ENCODE measurements at places on chromosomes 2 and 18.
A peak's percentile ranks its signal among the peaks of the same experiment; 100 is the strongest.

GRCh38 chr18:3758531-3758930 is 308.6 kb downstream of the TGIF1 start:
- no peak for DNase-seq

GRCh38 chr2:12435430-12436222 is 281.1 kb upstream of the TRIB2 start:
- no peak for DNase-seq

DNA sequence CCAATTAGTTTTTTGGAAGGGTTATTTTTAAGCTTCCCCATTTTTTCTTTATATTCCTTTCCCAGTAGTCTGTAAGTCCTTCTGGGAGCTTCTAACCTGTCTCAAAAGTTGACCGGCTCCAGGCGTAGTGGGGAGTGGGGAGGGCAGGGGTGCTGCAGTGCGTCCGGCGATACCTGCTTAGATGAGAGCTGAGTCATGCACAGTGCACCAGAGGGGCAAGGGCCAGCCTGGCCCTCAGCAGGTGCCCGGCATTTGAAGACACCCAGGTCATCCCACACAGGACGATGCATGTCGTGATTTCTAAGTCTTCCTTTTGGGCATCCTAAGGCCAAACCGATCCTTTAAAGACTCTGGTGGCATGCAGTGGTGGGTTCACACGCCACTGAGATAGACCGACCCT is 73.4 kb downstream of the TPO start:
- no peak for DNase-seq

- no peak for DNase-seq
Measured at GRCh38 chr2:180405520-180405919, 398.4 kb upstream of the CWC22 start.

- no peak for DNase-seq
Measured at GRCh38 chr2:25269233-25269632, 72.5 kb downstream of the DNMT3A start.

GRCh38 chr2:197265924-197266323 is 44.7 kb downstream of the ANKRD44 start:
- DNase-seq, result no peak

- DNase-seq, result no peak
Measured at GRCh38 chr2:58054264-58054663, 7.7 kb downstream of the VRK2 start.

GRCh38 chr2:9815844-9816279 is 27.4 kb upstream of the TAF1B start:
- DNase-seq, result no peak

GRCh38 chr2:234422273-234422732 is 74.6 kb downstream of the ARL4C start:
- no peak for DNase-seq

DNA sequence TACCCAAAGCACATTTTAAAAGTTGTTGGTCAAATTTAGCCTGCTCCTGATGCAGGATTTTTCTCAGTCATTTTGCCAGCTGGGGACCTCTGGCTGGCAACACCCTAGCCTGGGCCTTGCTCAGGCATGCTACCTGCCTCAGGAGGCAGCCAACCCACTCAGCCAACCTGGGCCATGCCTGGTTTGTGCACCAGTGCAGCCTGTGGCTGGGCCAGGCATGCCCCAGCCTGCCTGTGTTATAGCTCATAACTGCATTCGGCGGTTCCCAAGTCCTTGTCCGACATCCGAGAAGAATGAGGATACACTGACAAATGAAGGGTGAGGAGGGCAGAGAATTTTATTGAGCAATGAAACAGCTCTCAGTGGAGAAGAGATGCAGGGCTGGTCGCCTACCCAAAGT is 608.0 kb downstream of the SUCLG1 start:
- DNase-seq, result no peak

- no peak for DNase-seq
Measured at GRCh38 chr2:201881741-201882140, 75.4 kb downstream of the CDK15 start.

GRCh38 chr18:49500201-49500921 is 13.3 kb upstream of the C18orf32 start:
- DNase-seq, result peak; percentile 80

DNA sequence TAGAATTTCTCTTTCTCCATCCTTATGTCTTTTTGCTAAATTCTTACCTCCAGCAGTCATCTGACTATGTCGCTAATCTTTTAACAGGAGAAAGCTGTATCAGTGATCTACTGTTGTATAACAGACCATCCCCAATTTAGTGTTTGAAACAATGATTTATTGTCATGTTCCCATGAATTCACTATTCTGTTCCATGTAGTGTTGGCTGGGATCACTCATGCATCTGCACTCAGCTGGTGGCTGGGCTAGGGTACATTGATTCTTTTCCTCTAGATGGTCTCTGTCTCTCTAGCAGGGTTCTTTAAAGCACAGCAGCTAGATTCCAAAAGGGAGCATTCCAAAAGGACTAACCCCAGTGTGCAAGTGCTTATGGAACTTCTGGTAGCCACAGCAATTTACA is 184.2 kb upstream of the FANCL start:
- no peak for DNase-seq

DNA sequence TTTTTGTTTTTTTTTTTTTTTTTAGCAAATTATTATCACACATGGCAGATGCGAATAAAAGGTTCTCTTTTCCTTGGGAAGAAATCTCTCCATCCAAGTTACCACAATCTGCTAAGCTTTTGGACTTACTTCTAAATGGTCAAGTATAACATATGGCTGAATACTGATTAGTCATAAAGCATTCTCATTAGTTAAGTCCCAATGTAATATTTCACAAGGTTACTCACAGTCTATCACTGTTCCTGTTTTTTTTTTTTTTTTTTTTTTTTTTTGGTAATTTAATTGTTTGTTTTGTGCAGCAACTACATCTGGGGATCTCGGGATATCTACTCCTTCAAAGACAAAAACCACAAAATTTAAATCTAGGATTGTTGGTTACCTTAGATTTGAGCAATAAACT is 771.7 kb downstream of the CPS1 start:
- DNase-seq, result no peak

DNA sequence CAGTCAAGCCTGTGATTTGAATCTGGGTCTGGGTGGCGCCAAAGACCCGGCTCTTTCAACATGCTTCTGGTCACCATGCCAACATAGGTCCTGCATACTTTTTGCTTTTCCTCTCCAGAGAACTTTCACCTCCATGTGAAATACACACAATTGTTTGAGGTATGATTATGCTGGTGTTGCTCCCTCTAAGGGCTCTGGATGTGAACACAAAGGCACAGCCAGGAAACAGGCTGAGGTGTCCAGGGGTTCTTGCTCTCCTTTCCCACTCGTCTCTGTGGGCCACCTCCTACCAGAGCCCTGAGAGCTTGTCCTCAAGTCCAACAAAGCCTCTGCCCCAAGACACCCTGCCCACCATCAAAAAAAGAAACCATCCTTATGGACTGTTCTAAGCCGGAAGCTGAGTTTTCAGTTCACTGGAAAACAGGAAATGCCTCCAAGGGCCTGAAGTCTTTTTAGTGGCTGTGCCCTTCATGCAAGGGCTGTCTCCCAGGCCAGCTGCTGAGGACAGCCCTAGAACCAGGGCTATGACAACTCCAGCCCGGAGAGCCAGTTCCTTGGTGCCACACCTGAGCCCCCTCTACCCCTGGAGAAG is 100.2 kb upstream of the EPAS1 start:
- no peak for DNase-seq

GRCh38 chr2:215390550-215390913 is 45.3 kb downstream of the FN1 start:
- DNase-seq, result peak; percentile 42

DNA sequence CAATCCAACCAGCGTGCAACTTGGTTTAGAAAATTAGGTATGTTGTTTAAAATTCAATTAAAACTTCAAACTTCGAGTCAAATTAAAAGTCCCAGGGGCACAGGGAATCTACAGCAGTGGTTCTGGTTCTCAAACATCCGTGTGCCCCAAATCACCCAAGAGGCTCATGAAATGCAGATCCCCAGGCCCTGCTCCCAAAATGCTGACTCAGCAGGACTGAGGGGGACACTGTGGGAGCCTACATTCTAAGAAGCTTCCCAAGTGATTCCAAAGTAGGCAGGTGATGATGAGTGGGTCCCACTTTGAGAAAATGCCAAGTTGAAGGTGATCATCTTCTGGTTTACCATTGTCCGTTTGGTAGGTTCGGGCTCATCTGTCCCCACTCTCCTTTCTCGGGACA is 82.3 kb downstream of the GALNT14 start:
- DNase-seq, result no peak

GRCh38 chr2:9703701-9704221 is 73.0 kb upstream of the YWHAQ start:
- DNase-seq, result no peak

GRCh38 chr18:79512461-79513380 is 117.0 kb downstream of the NFATC1 start:
- DNase-seq, result no peak

GRCh38 chr2:98020516-98020915 is 24.8 kb upstream of the TMEM131 start:
- no peak for DNase-seq

- DNase-seq, result no peak
Measured at GRCh38 chr2:226184540-226184939, 615.1 kb downstream of the IRS1 start.

DNA sequence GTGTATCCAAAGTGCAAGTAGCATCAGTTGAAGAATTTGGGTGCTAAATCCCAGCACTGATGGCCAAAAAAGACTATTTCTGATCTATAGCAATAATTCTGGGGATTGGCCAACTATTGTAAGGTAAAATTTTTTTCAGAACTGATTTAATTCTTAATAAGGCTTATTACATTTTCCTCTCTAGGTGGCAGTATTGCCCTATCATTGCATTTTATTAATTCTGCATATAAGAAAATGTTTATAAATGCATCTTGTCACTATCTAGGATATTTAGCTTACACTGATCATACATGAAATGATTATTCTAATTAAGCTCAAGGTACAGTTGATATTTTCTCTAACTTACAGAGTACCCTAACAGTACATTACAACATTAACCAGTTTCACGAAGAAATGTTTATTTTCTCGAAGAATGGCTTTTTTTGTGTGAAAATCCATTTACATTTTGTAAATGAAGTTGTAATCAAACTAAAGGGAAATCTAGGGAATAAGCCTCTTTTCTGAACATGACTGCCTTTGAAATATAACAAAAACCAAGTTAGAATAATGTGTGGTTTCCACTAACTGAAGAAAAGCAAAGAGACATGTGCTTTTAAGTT is 11.0 kb downstream of the TTN start:
- DNase-seq, result peak; percentile 57

GRCh38 chr2:206011018-206011614 is 74.9 kb downstream of the INO80D start:
- DNase-seq, result peak; percentile 50

DNA sequence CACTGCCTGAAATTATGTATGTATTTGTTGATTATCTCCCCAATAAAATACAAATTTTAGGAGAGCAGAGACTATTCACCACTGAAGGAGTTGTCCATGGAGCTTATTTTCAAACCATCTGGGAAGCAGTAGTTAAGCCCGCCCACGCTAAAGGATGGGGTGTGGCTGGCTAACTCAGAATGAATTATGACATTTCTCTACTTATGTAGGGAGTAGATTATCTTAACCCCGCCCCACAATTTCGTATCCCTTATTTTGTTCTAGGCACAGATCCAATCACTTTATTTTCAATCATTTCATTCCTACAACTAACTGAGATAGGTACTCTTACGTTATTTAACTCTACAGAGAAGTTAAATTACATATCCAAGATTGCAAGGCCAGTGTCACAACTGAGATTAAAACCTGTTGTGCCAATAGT is 1.4 kb upstream of the LAPTM4A start:
- peak; percentile 89 for DNase-seq

DNA sequence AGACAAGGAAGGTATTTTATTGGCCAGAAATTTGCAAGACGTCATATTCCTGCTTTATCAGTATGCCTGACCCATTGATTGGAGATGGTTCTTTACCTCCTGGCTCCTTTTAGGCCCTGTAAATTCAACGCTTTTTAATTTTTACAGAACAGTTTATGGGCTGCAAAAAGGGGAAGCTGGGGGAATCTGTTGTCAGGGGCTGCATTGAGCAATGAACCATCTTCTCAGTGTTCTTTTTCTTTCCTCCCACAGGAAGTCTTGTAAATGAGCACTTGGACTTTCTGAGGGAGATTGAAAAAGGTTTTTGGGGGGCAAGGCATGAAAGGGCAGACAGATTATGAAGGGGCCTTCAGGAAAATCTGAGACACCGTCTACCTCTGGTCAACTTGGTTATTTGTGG is 503.6 kb upstream of the TNP1 start:
- DNase-seq, result no peak

- DNase-seq, result no peak
Measured at GRCh38 chr2:222298311-222299150, at the start of gene PAX3. Gene PAX3 (minus strand): TSS chr2:222298998. CDS start chr2:222298615, 383 bp downstream.

DNA sequence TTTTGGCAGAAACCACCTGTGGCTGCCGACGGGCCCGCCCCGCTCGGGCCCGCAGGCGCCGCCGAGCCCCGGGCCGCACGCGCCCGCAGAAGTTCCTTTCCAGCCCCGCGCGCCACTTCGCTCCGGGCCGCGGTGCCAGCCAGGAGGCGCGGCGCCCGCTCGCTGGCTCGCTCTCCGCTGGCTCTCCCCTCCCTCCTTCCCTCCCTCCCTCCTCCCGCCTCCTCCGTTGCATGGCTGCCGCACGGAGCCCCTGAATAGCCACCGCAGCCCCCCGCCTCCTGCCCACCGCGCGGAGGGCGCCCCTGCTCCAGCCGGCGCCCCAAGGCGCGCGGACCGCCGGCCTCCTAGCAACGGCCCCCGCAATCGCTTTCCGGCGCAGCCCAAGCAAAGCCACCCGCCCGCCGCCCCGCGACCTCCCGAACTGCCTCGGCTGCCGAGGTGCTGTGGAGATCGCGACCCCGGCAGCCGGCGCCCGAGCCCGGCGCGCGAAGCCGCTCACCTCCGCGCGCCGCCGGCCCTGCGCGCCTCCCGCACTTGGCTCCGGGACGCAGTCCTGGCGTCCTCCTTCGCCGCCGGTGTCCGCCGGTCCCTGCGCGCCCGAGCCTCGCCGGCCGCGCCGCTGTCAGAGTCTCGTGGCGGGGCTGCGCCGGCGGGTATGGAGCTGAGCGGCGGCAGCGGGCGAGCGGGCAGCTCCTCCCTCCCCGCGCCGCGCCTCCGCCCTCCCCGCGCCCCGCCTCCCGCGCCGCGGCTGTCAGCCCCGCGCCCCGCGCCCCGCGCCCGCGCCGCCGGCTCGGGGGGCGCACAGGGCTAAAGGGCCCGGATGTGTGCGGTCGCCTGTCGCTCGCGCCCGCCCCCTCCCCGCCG is at the start of gene ZBTB7C:
TSS of gene ZBTB7C (minus strand) at position 657 of the 864 bp plus-strand sequence.
- peak; percentile 39 for DNase-seq

DNA sequence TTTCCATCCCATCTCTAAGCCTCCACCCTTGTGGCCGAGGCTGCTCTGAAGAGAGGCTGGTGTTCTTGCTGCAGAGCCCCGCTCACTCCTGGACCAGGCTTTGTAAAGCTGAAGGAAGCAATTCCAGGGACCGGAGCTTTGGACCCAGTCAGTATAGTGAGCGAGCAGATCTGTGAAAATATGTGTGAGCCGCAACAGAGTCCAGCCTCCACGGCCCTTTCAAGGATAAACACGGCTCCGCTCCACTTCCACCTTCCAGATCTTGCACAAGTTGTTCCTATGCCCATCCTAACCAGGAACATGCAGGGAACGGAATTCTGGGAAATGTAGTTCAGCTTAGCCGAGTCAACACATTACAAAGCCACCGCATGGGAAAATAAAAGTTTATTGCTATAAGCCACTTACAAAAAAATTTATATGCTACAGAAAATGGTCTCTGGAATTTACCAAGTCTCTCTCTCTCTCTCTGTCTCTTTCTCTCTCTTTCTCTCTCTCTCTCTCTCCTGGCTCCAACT is 151.7 kb upstream of the ZNF521 start:
- DNase-seq, result peak; percentile 73
